ENCODE measurements at places on chromosomes 4 and X. TPM values are rescaled to one million over a fixed set of nuclear protein-coding genes. Genes with fewer than 3 reads are reported as not detected.

GRCh38 chr4:140153419-140153717 is 616 bp downstream of the MAML3 start:
- no peak for DNase-seq

DNA sequence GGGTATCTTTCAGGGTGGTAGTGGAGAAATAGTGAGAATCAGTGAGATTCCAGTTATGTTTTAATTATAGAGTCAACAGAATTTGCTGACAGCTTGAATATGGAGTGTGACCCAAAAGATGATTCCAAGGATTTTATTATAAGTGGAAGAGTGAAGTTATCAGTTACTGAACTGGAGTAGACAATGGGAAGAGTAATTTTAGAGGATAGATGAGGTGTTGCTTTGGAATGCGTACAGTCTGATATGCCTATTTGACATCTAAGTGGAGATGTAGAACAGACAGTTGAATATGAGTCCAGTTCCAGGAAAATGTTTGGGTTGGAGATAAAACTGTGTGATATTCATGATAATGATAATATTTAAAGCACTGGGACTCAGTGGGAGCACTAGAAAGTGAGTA is 174.2 kb downstream of the MAPK10 start:
- DNase-seq = no peak

GRCh38 chr4:159272273-159273140 is 169.6 kb downstream of the RAPGEF2 start:
- DNase-seq = no peak

GRCh38 chr4:118962540-118962939 is 73.9 kb downstream of the SYNPO2 start:
- no peak for DNase-seq

DNA sequence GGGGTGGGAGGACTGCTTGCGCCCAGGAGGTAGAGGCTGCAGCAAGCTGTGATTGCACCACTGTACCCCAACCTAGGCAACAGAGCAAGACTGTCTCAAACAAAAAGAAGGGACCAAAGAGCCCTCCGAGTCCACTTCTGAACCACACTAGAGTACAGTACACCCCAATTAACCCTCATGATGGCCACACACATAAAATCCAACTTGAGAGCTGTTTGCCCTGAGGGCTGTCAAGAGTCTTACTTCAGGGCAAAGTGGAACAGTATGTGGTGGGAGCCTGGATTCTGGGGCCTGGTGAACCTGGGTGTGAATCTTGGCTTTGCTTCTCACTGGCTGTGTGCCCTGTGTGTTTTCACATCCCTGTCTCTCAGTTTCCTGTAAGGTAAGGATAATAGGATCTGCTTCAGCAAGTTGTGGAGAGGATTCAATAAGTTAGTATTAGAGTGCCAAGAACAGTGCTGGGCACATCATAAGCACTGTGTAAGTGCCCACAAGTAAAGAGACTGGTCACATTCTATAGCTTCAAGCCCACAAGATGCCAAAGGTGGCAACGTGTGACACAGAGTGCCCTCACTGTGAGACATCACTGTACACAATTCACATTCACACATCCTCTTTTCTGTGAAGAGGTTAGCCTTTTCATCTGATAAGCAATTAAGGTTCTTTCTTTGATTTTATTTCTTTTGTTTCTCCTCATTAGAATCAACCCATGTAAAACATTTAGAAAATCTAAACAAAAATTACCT is 52.1 kb downstream of the LEF1 start:
- DNase-seq = no peak

- peak; percentile 64 for DNase-seq
Measured at GRCh38 chr4:140095694-140096482, 58.1 kb downstream of the MAML3 start.

The NDST3 gene
- 0.20 TPM for total RNA-seq

DNA sequence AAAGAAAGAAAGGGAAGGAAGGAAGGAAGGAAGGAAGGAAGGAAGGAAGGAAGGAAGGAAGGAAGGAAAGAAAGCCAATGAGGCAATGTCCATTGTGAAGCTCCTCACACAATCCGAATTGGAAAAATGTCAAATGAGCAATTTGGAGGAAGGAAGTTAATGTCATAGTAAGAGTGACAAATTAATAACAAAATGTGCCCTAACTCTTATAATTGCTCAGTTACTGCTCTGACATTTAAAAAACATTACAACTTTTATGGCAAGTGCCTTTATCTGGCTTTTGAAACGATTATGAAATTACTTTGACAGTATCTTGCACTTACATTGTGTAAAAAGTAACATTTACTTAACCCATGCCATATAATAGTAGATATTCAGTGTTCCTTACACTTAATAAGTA is 96.5 kb upstream of the EFHC2 start:
- DNase-seq = no peak

DNA sequence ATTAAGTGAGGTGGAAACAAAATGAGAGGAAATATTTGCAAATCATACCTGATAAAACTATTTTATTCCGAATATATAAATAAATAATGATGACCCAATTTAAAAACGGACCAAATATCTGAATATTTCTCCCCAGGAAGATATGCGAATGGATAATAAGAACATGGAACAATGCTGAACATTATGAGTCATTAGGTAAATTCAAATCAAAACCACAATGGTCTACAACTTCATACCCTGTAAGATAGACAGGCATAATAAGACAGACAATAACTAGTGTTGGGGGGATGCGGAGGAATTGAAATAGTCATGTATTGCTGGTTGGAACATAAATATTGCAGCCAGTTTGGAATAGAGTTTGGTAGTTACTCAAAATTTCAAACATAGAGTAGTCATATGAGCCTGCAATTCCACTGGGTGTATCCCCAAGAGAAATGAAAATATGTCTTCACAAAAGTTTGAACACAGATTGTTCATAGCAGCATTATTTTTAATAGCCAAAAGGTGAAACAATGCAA is 47.6 kb upstream of the DRP2 start:
- no peak for DNase-seq

GRCh38 chrX:39152106-39152649 is 350.9 kb downstream of the MID1IP1 start:
- no peak for DNase-seq

GRCh38 chrX:118968031-118968430 is 6.4 kb upstream of the LONRF3 start:
- DNase-seq = no peak

GRCh38 chr4:10866666-10867065 is 182.1 kb upstream of the CLNK start:
- DNase-seq = no peak

Data from right cardiac atrium (tissue), 5 donors.